ENCODE measurements at places on chromosomes 13 and 19.

- DNase-seq = no peak
Observed at GRCh38 chr19:40778706-40779284, 748 bp downstream of the RAB4B start.

GRCh38 chr19:40567040-40567749 is 9.5 kb upstream of the SHKBP1 start:
- DNase-seq = no peak

- DNase-seq = no peak
Observed at GRCh38 chr19:40831502-40832430, 18.5 kb downstream of the CYP2A6 start.

- no peak for DNase-seq
Observed at GRCh38 chr13:96958286-96958891, 35.9 kb downstream of the OXGR1 start.

GRCh38 chr13:67133476-67133875 is 96.7 kb downstream of the PCDH9 start:
- DNase-seq = no peak

DNA sequence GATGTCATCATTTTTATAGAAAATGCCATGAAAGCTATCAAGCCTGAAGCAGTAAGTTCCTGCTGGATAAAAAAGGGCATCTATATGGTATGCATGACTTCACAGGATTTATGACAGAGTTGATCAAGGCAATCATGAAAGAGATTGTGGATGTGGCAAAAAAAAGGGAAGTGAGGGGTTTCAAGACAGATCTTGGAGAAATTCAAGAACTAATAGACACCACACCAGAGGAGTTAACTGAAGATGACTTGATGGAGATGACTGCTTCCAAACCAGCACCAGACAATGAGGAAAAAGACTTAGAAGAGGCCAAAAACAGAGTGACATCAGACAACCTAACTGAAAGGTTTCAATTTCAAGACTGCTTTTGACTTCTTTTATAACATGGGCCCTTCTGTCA is 691.1 kb upstream of the SLC10A2 start:
- no peak for DNase-seq

DNA sequence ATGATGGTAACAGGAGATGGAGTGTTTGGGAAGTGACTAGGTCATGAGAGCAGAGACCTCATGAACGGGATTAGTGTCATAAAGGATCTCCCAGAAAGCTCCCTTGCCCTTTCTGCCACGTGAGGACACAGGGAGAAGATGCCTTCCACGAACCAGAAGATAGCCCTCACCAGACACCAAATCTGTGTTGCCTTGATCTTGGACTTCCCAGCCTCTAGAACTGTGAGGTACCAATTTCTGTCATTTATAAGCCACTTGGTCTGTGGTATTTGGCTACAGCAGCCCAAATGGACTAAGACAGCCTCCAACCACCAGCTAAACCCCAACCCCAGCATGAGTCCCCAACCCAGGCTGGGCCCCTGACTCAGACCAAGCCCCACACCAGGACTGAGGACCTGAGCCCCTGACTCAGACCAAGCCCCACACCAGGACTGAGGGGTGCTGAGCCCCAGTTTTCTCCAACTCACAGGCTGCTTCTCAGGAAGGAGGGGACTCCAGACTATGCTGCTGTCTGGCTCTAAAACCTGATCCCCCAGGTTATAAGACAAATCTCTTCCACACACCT is 54.1 kb downstream of the PTPRS start:
- no peak for DNase-seq

DNA sequence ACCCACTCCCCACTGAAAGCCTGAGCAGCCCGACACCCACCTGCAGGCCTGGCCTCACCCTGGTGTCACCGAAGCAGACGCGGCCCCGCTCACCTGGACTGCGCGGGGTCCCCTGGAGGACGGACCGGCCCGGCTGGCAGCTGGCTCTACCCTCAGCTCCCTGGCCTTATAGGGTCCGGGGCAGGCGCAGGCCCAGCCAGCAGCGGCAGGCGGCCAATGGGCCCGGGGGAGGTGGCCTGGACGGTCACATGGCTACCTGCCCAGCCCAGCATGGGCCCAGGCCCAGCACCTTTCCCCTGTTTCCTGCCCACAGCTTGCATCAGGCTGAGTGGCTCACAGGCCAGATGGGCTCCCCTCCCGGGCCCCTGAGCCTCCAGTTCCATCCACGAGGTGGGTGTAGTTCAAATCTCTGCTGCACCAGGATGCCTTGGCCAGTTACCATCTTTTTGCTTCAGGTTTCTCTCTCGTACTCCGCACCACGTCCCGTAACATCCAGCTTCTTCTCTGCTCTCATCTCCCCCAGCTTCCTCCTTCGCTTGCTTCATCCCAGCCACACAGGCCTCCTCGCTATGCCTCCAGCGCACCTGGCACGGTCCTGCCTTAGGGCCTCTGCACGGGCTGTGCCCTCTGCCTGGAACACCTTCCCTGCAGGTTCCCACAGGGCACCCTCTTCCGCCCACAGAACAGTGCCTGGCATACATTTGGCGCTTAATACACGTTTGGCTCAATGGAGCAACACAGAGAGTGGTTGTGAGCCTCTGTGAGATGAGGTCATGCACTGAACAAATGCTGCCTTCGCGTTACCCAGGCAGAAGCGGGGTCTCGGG is at the start of gene PLIN4:
Gene PLIN4, minus strand, starts transcription at position 142 of the 827 bp plus-strand sequence. CDS start 214 bp downstream, outside the sequence.
- no peak for DNase-seq

DNA sequence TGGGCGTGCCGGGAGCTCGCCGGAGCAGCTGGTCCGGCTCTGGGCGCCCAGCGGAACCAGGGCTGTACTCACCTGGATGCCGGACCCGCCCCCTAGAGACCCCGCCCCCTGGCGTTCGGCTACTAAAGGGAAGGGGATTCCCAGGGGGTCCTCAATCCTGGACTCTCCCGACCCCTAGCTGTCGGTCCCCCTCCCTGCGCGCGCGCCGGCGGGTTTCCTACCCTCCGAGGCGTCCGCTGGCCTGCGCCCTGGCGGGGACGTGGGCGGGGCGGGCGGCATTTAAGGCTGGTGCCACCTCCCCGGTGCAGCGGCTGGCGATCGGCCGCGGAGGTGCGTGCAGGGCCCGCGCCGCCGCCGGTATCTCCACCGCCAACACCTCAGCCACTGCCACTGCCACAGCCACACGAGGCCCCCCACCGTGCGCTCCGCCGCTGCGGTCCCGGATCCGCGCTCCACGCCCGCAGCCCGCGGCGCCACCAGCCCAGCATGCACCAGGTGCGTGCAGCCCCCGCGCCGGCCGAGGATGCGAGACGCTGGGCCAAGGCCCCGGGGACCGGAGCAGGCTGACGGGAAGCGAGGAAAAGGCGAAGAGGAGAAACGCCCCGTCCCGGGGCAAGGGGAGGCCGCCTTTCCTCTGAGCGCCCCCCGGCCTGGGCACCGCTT is at the start of gene ATP12A:
Gene ATP12A, plus strand, starts transcription at position 151 of the 663 bp plus-strand sequence. Its CDS starts 336 bp downstream, at position 487.
- peak; percentile 38 for DNase-seq
